ENCODE measurements at places on chromosomes 7 and 10.

DNA sequence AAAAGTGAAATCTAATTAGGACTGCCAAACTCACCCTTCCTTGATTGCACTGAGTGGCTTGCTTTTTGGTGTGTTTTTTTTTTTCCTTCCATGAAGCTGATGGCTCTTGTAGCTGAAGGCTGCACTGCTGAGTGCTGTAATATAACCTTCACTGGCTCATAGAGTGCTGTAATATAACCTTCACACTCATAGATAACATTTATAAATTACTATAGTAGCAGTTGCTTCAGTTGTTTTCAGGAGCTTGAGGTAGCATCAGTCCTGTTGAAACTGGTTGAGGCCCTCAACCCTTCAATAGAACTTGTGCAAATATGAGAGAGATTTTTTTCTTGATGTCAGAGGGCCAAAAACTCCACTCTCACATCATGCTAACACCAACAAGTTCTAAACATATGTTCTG is 404.9 kb upstream of the MBL2 start:
- DNase-seq = no peak

GRCh38 chr7:66500087-66500486 is 128.6 kb upstream of the KCTD7 start:
- DNase-seq = no peak

- DNase-seq = no peak
These were observed 5.5 kb downstream of the JAZF1 start for GRCh38 chr7:28174901-28175661.

- DNase-seq = peak; percentile 60
These were observed 151.0 kb downstream of the CHN2 start for GRCh38 chr7:29345590-29345989.

- no peak for DNase-seq
These were observed 22.5 kb downstream of the TMEM72 start for GRCh38 chr10:44933451-44934321.

GRCh38 chr10:57507788-57508187 is 759.9 kb downstream of the IPMK start:
- no peak for DNase-seq

DNA sequence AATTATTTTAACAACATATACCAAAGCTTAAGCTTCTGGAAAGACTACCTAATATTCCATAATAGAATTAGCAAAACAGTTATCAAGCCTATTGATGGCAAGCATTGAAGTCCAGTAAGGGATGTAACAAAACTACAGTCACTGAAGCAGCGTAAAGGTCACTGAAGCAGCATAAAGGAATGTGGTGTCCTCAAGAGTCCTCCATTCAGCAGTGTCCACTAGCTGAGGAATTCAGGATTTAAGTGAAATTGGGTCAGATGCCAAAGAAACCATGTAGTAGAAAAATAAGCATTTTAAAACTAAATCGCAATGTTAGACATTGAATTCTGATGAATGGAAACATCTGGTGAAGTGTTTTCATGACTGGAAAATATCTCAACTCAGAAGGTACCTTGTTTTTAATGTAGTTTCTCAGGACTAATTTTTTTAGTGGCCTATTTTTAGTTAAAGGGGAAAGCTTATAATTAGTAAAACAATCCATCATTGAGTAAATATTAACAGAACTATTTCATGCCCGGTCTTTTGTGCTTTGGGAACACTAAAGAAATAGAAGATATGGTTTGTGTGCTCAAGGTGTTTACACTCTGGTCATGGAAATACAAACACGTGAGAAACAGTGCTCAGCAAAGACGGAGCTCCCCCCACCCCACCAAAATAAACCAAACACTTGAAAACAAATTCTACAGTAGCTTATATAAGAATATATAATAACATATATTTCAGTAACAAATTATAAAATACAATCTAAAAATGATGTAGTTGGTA is 121.4 kb downstream of the CDK14 start:
- DNase-seq = no peak

DNA sequence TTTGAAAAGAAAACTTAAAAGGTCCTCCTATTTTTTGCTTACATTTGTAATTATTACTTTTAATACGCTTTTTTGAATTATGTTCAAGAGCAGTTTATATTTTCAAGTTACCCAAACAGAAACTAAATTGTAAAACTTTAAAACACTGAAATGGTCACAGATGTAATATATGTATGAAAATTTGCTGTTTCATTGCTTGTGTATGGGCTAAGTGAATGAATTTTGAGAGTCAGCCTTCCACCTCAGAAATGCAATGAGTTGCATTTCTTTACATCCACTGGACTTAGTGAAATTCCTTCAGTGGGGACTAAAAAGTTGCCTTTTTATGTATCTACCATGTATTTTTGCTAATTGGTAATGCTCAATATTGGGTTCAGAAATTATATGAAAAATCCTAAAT is 1.6 kb downstream of the VPS26A start:
- DNase-seq = no peak

- DNase-seq = no peak
These were observed 59.8 kb upstream of the ZNRF2 start for GRCh38 chr7:30224511-30225062.

DNA sequence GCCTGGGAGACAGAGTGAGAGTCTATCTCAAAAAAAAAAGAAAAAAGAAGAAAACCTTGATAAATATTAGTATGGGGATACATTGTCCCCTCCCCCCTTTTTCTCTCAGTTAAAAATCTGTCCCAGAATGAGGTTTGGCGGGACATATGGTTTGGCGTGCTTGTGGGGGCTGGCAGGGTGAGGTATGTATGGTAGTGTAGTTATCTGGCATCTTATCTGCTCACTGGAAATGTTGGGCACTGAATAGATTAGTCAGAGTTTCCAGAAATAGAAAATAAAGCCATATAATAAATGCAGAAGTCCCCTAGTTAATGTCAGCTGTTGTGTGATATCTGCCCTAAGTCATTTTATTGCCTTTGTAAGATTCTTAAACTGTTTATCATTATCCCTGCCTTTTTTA is 397.5 kb upstream of the GALNT17 start:
- DNase-seq = no peak

GRCh38 chr7:1447551-1448244 is 11.6 kb downstream of the MICALL2 start:
- DNase-seq = no peak

- no peak for DNase-seq
These were observed 130.3 kb downstream of the BICC1 start for GRCh38 chr10:58642916-58643428.

GRCh38 chr10:12389154-12389734 is 39.9 kb downstream of the CAMK1D start:
- no peak for DNase-seq

GRCh38 chr10:120988751-120989150 is 137.6 kb downstream of the WDR11 start:
- DNase-seq = no peak

DNA sequence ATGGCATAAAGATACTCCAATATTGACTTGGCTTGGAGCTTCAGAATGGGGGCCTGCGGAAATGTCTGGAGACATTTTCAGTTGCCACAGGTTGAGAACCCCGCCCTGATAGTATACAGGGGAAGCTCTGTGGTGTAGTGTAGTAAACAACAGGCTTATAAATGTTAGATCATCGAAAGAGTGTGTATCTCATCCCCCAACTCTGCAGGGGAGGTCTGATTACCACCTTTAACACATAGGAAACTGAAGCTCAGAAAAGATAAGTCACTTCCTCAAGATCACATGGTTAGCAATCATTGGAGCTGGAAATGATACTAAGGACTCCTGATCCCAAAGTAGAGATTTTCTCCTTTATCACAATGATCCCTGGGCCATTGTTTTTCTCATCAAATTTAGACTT is 144.5 kb upstream of the BMPER start:
- no peak for DNase-seq

GRCh38 chr10:66350622-66351399 is 575.0 kb upstream of the LRRTM3 start:
- no peak for DNase-seq

GRCh38 chr7:65238785-65239184 is 134.9 kb upstream of the ZNF92 start:
- no peak for DNase-seq

DNA sequence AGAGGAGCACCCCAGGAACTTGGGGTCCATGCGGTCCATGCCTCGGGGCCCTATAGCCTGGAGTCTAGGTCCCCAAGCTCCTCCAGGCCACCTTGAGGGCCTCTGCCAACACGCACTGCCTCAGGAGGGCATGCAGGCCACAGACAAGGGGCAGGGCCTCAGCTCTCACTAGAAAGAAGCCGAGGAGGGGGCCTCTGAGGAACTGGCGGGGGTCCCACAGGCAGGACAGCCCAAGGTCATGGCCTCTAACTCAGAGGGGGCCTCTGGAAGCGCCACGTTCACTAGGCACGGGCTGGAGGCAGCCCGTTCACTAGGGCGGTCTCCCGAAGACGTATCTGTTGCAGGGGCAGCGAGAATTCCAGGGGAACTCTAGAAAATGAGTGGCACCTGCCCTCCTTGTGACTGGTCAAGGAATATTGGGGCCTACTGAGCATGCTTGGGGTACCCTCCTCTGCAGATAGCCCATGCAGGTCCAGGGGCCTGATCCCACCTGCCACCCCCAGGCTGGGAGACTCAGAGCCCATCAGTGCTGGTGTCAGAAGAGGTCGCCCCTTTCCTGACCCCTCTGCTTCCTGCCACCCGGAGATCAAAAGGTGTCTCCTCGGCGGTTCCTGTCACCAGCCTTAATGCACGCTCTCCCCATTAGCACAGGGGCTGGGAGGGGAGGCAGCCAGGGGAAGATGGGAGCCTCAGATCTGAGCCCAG is 86.7 kb upstream of the RET start:
- no peak for DNase-seq

DNA sequence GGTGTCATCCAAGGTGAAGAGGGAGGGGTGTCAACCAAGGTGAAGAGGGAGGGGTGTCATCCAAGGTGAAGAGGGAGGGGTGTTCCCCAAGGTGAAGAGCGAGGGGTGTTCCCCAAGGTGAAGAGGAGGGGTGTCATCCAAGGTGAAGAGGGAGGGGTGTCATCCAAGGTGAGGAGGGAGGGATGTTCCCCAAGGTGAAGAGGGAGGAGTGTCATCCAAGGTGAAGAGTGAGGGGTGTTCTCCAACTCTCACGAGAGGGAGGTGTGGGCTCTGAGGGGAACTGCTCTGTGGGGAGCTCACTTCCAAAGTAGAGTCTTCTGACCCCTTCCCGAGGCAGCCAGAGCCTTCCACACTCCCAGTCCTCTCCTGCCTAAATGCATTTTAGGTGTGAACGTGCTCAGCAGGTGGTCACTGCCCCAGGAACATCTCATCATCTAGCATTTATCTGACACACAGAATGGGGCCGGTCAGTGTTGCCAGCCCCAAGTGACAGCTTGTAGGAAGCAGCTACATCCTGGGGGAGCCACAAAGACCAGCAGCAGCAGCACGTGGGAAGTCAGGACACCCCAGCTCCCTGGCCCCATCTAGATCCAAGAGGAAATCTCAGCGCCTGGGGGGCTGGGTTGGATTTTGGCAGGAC is 323.8 kb downstream of the GLRX3 start:
- DNase-seq = no peak

DNA sequence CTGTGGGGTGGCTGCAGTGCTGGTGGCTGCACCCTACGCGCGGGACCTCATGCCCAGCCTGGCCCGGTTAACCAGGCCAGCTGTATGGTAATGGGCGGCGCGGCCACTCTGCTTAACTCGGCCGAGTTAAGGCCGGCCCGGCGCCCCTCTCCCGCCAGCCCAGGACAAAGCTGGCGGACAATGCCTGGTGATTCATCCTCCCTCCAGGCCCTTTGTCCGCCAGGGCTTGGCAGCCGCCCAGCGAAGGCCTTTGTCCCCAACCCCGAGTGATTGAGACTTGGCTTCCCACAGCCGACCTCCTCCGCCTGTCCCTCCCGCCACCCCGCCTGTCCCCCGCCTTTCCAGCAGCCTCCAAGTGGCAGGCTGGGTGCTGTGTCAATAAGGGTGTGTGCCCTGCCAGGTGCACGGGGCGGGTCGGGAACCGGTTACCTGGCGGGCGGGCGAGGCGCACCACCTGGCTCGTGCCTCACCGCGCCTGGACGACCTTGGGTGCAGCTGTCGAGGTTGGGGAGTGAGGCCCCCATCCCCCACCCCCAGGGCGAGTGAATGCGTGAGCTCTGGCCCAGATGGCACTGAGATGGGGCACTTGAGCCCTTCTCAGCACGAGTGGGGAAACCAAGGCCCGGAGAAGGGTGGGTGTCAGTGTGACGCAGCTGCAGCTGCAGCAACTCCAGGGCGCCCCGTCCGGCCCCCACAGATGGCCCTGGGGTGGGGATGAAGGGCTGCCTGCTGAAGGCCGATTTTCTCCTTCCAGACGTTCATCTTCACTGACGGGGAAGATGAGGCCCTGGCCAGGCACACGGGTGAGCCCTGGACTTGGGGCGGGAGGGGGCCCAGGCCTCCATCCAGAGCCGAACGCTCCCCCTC is 4.6 kb downstream of the LFNG start:
- no peak for DNase-seq

DNA sequence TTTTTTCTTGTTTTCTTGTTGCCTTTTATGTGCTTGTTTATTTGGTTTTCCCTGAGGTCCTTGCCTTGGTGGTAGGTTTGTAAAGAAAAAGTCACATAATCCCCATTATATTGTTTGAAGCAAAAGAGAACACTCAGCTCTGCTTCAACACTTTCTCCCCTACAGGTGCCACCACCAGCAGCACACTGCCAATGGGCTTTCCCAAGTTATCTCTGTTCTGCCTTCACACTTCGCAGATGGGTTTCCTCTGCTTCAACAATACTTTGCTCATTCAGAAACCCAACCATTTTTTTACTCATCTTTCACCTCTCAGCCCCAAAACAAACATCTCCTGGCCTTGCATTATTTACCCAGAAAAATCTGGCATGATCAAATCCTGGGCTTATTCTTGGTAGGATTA is 375.1 kb upstream of the TEX47 start:
- DNase-seq = no peak

DNA sequence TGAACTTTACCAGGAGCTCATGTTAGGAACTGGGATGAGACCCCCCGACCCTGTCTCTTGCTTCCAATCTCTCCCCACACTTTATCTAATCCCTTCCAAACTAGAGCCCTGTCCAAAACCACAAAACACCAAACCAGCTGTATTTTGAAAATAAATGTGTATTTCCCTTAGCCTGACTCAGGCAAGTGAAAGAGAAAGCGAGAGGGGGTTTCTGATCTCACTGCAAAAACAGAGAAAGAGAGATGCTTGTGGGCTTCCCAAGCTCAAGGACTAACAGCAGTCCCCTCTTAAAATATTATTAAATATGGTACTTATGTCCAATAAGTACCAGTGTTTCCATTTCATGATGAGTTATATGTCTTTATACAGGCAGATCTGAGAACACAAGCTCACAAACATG is 122.0 kb downstream of the AGMO start:
- DNase-seq = no peak

- no peak for DNase-seq
These were observed 18.9 kb downstream of the NCAPG2 start for GRCh38 chr7:158685693-158686092.

Measured in GDM1 (cell line).